ENCODE measurements at places on chromosomes 2 and 18.
A peak's percentile ranks its signal among the peaks of the same experiment; 100 is the strongest.

GRCh38 chr2:30960213-30960612 is 153.0 kb upstream of the CAPN13 start:
- DNase-seq, result no peak

DNA sequence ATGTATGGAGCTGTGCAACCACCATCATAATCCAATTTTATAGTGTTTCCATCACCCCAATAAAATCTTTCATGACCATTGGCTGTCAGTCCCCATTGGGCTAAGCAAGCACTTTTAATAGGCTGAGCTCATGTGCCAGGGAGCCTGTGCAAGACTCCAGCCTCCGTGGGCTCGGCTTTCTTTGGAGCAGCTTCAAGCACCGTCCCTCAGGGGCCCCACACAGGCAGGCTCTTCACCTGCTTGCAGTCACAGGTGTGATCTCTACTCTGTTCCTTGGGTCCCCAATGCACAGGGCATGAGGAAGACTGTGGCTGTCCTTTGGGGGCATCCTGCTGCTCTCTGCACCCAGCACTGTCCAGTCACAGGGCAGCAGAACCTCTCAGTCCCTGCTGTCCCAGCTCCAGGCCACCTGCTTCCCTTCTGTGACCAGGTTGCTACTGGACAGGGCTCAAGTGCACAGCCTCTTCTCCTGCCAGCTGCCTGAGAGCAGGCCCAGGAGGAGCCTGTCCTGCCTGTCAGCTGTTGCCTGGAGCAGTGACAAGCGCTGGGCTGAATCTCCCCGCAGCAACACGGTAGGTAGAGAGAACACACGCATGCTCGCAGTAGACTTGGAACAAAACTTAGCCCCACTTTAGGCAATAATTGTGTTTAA is 40.7 kb upstream of the TMEM131 start:
- no peak for DNase-seq

DNA sequence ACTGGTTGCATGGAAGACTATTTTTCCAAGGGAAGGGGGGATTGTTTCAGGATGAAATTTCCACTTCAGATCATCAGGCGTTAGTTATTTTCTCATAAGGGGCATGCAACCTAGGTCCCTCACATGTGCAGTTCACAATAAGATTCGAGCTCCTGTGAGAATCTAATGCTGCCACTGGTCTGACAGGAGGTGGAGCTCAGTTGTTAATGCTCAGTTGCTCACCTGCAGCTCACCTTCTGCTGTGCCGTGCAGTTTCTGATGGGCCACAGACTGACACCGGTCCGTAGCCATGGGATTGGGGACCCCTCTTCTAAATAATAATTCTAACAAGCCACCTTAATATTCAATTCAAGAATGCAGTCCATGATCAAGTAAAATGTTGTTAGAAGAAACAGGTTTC is 34.9 kb downstream of the PLCL1 start:
- no peak for DNase-seq

DNA sequence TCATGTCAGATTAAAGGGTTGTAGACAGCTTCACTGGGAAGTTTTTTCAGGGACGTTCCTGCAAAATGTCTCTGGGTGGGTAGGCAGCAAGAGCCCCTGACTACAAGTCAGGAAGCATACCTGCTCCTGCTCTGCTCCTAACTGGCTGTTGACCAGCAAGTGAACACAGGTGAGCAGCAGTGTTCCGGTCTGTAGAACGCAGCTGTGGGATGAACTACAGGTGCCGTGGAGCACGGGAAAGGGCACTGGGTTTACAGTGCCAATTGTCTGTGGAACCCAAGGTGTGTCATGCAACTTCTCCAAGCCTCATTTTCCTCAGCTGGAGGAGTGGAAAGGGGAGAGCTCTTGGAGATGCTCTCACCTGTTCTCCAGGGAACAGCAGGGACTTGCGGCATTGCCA is 6.6 kb downstream of the ASB18 start:
- no peak for DNase-seq

- DNase-seq, result no peak
These were observed 134.1 kb upstream of the CREB1 start for GRCh38 chr2:207395535-207396251.

DNA sequence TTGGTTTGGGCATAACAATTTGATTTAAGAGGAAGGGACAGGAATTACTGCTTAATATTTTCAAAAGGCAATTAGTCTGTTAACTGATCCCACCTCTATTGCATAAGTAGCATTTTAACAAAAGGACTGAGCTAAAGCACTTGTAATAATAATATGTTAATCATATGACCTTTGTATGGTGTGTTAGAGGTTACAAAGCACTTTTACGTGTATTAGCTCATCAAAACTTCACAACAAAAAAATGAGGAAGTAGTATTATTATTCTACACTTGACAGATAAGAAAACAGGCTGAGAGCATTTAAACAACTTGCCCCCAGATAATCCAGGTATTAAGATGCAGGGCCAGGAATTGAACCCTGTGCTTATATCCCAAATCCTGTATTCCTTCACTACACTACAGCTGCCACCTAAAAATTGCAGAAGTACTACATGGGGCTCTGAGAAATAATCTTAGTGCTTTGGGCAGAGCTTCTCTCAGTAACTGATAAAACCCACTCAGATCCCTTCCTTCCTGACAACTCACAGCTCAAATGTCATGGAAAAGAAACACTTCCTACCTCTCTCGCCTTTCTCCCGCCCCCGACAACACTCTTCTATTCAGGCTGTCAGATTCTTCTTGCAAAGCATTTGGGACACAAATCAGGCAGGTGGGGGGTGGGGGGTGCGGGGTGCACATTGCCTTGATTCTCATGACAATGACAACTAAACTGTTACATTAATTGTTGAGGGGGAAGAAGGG is 20.7 kb upstream of the KCTD1 start:
- no peak for DNase-seq

GRCh38 chr2:36919041-36919837 is 47.1 kb downstream of the STRN start:
- no peak for DNase-seq

- no peak for DNase-seq
These were observed 152.7 kb downstream of the CBLN2 start for GRCh38 chr18:72391427-72391826.

DNA sequence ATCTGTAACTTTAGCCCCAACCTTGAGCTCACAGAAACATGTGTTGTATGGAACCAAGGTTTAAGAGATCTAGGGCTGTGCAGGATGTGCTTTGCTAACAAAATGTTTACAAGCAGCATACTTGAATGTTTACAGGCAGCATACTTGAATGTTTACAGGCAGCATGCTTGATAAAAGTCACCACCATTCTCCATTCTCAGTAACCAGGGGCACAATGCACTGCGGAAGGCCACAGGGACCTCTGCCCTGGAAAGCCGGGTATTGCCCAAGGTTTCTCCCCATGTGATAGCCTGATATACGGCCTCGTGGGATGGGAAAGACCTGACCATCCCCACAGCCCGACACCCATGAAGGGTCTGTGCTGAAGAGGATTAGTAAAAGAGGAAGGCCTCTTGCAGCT is 52.4 kb downstream of the LONRF2 start:
- DNase-seq, result no peak

- DNase-seq, result no peak
These were observed 36.5 kb downstream of the APOB start for GRCh38 chr2:21007129-21008013.

DNA sequence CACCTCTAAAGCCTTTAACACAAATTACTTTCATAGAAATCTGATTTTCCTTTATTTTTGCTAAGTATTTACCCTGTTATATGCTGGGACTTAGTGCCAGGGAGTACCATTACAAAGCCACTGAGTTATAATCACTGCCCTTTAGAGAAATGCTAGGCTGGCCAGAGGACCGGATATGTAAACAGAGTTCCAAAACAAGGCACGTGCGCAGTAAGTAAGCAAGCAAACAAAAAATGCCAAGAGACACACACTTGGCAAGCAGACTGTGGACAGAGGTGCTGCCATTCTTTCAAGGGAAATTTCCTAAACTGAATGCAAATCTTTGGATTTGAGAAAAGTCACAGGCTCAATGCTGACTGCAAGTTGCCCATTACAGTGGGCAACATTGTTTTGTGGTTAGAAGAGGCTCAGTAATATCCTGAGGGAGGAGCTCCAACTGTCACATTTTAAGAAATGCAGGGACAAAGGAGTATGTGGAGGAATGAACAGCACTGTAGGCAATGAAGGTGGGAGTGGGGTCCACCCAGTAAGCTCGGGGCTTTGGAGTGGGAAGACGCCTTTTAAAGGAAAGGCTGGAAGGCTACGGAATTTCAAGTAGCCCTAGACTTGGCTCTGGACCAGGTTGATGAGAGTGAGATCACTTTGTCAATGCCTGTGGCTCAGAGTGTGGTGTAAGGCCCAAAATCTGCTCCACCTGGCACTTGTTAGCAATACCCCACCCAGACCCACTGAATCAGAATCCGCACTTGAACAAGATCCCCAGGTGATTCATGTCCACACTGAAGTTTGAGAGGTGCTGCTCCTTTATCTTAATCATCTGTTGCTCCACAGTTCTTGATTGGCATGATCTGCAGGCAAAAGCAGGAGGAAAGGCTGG is 2.1 kb upstream of the PARD6G start:
- no peak for DNase-seq

GRCh38 chr2:216394881-216395280 is 17.4 kb upstream of the SMARCAL1 start:
- DNase-seq, result no peak

- no peak for DNase-seq
These were observed 479.2 kb upstream of the ACVR2A start for GRCh38 chr2:147365622-147366021.

DNA sequence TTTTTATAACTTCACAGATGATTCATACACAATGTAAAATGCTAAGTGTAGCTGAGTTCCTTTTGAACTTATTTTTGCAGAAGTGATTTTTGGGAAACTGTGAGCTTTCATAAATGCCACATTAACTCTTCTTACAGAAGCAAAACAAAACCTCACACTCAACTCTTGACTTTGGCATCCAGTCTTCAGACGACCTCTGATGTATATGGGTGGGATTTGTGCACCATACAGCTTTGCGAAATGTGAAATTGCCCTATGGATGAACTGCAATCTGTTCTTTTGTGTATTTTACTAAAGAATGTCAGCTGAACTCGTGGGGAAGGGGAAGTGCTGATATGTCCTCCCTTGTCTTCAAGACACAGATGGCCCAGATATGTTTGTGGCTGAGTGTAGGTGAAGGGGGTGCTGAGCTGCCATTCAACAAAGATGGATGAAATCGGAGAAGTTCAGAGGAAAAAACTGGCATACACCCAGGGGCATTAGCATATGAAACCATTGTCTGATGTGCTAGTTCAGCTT is 218.3 kb downstream of the PTGR3 start:
- DNase-seq, result no peak

DNA sequence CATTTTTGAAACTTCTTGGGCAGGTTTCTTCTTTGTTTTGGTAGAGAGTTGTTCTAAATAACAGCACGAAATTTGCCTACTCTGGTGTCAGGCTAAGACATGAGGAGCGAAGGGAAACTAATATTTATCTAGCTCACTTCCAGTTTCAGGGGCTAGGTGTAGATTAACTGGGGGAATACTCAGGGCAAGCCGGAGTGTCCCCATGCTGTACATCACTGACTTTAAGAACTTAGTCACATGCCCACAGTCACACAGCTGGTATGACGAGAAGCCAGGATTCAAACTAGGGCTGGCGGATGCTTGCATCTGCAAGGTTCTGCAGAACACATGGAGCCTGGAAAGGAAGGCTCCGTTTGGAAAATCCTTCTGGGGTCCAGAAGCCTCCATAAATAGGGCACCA is 133.3 kb downstream of the ALPK2 start:
- no peak for DNase-seq

- DNase-seq, result no peak
These were observed 5.4 kb downstream of the SIX2 start for GRCh38 chr2:45003579-45004551.

GRCh38 chr18:37565977-37566478 is 430 bp upstream of the CELF4 start:
- DNase-seq, result peak; percentile 49

GRCh38 chr2:158031371-158031770 is 70.3 kb upstream of the UPP2 start:
- DNase-seq, result no peak

GRCh38 chr18:46402945-46403344 is 254.1 kb downstream of the LOXHD1 start:
- no peak for DNase-seq

DNA sequence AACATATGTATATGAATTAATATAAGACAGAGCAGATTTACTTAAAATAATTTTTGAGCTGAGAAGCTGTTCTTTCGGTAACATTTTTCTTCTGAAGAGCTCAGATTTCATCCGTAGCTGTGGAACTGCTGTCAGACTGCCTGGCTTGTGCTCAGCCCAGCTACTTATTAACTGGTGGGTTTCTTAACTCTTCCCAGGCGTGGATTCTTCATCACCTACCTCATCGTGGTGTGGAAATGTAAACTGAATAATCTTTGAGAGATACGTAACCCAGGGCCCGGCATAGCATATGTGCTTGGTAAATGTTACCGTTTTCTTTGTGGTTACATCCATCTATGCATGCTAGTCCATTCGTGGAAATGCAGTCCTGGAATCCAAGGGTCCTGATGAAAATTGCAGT is 145.0 kb downstream of the MCFD2 start:
- no peak for DNase-seq

DNA sequence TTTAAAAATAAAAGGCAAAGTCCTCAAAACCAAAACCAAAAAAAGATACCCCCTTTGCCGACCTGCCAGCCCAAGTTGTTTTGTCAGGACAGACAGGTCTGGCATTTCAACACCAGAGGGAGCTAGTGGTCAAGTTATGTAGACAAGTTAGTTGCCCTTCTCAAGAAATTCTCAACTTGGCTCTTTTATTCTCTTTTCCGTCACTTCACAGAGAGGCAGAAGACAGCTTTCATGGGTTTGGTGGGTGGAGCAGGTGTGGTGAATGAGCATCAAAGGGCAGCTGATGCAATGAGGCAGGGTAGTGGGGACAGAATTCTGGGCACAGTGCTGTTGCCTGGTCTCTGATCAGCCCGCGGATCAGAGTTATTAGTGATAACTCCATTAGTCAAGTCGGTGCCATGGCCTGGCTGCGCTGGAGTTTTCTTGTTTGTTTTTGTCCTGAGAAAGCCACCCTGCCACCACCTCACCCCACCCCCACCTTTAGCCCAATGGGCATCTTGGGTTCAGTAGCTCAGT is 303.7 kb upstream of the EPAS1 start:
- DNase-seq, result peak; percentile 59

- DNase-seq, result no peak
These were observed 435 bp downstream of the IFT172 start for GRCh38 chr2:27489118-27489497.

DNA sequence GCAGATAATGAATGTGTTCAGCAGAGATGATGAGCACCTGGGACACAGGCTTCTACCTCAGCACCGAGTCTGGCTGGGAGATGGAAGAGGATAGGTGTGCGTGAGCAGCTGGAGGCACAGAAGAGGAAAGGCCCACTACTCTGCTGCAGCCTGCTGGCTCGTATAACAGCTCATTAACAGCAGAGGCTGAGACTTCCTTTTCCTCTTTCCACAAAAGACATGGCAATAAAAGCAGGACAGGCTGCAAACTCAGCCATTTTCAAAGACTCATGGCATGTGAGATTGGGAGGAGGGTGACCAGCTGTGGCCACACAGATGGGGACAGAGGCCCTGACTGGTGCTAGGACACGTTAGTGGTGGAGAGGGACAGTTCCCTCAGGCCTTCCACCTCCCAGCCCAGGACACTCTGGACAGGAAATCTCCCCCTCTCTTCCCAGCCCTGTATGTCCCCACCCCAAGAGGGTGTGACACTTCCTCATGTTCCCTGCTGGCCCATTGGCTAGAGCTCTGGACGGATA is 60.3 kb downstream of the CACNB4 start:
- no peak for DNase-seq
